Hematopoietic multipotent progenitor cell (in vitro differentiated cells): ENCODE measurements at places on chromosomes 1 and 21. TPM values are rescaled to one million over a fixed set of nuclear protein-coding genes. Genes with fewer than 3 reads are reported as not detected.

C8A gene
- not detected for total RNA-seq

KRTAP24-1 gene
- total RNA-seq, result not detected

DNA sequence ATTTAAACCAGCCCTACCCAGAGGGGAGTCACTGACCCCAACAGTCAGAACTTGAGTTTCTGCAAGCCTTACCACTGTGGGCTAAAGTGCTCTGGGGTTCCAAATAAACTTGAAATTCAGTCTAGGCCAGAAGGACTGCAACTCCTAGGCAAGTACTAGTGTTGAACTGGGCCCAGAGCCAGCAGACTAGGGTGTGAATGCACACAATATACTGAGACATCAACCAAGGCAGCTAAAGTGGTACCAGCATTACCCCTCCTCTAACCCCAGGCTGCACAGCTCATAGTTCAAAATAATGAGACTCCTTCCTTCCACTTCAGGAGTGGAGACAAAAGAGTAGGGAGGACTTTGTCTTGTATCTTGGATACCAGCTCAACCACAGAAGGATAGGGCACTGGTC, 18.9 kb upstream of the IL20 start:
- no peak for DNase-seq

DNA sequence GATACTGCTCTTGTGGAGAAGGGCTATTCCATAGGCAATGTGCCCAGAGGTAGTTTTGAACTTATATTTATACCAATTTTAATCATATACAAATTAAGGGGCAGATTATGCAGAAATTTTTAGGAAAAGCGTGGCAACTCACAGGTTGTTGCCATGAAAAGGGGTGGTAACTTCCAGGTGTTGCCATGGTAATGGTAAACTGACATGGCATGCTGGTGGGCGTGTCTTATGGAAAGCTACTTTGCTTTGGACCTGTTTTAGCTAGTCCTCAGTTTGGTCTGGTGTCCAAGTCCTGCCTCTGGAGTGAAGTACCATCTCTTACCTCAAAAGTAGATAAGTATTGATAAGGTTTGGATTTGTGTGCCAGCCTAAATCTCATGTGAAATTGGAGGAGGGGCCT, 7.9 kb upstream of the IL23R start:
- DNase-seq, result no peak

- DNase-seq, result no peak
Measured at GRCh38 chr1:7517611-7518330, 253.3 kb upstream of the VAMP3 start.

DNA sequence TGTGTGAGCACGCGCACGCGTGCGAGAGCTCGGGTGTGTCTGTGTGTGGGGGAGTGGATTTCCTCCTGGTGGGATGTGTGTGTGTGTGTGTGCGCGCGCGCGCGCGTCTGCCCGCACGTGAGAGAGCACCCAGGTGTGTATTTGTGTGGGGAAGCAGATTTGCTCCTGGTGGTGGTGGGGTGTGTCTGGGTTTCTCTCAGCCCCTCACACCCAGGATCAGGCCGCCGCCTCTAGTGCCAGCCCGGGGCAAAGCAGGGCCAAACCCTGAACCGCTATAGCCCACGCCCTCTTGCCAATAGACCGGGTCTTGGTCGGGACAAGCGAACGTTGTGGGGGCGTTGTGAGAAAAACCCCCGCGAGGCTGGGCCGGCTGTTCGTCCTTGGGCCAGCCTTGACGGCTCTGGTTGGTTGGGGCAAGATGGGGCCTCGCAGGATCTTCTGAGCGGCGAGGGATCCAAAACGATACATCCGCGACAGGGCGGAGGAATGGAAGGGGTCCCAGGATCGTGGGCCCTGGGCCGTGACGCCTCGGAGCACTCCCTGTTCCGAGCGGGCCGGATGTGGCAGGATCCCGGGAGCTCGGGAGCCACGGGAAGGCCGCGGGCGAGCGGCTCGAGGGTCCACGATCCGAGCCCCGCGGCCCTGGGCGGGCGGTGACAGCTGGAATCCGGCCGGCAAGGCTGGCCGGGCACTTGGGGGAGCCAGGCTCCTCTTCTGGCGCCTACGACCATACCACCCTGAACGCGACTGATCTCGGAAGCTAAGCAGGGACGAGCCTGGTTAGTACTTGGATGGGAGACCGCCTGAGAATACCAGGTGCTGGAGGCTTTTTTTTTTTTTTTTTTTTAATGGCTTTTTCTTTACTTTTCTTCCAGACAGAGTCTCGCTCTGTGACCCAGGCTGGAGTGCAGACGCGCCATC, 68.2 kb downstream of the RNF187 start:
- DNase-seq, result peak; percentile 16

RNU1-3 gene
- total RNA-seq, result under 0.01 TPM

KIF21B gene
- total RNA-seq, result 10.8 TPM

- no peak for DNase-seq
Measured at GRCh38 chr1:236063919-236064673, 794 bp downstream of the NID1 start.

RAB7B gene
- total RNA-seq, result 2.7 TPM

DNA sequence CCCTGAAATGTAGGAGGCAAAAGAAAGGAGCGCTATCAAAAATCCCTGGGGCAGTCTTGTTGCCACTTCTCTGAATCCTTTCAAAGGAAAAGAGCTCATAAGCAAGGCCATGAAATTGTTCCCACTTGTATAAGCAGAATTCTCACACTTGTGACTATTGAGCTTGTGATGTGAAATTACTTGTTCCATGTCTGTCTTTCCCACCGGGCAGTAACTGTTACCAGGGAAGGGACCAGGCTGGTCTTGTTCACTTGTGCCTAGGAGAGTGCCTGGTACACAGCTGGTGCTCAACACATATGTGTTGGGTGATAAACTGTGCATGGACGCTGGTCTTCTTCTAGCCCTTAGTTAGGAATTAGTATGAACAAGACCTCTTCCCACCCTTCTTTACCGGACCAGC, 150.6 kb downstream of the CDC7 start:
- DNase-seq, result no peak

DNA sequence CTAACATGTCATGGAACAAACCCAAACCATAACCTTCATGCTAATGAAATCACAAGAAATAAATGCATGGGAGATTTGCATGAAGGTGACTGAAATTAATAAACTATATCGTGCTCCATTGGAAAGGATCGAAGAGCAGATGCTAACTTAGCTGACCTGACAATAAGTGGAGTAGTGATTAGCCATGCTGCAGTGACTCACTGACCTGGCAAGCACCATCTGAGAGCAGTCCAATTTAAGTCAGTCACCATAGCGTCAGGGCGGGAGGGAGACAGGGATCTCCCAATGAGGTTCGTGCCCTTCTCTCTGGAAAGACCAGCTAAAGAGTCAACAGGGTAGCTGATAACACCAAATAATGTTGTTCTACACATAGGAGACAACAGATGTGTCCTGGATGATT, 21.5 kb downstream of the OLIG2 start:
- no peak for DNase-seq

DNA sequence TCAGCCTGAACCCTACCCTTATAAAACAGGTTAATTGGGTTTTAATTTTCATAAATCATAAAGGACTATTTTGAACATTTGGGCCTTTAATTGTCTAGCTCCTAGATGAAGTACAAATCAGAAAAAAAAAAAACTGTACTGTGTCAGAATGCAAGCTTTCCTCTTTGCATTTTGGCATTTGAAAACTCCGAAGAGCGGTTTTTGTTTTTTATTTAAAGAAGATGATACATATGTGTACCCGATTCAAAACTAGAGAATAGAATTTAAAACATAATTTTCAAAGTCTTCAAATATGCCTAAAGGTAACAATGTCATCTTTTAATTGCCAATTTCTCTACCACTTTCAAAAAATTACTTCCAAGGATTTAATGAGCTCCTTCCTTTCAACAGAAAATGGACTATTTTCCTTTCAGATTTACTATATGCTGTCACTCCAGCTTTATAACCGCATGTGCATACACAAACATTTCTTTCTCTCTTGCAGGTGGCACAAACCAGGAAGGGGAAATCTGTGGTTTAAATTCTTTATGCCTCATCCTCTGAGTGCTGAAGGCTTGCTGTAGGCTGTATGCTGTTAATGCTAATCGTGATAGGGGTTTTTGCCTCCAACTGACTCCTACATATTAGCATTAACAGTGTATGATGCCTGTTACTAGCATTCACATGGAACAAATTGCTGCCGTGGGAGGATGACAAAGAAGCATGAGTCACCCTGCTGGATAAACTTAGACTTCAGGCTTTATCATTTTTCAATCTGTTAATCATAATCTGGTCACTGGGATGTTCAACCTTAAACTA, 33.7 kb downstream of the MRPL39 start:
- peak; percentile 77 for DNase-seq

DNA sequence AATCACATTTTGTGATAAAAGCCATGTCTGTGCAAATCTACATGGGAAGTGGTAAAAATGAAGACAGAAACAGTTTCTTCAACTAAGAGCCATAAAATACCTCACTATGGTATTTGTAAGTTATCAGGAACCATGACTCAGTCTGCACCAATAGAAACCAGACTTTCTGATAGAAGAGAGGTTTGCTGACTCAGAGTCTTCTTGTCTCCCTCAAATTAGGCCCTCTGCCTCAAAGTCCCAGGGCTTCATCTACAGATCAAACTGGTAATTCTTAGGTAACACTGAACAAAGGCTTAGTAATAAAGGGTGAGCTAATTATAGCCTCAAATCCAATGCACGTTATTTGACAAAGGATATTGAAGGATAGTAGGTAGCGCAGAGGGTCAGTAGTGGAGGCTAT, 30.9 kb upstream of the SSX2IP start:
- DNase-seq, result no peak

CLEC20A gene
- 0.54 TPM for total RNA-seq

GRCh38 chr1:244431166-244431565, 20.5 kb downstream of the ADSS2 start:
- DNase-seq, result no peak

GRCh38 chr1:99669821-99670220, 23.9 kb downstream of the PALMD start:
- DNase-seq, result no peak

GRCh38 chr1:91604632-91605031, 104.0 kb downstream of the CDC7 start:
- DNase-seq, result no peak

GRCh38 chr21:28936036-28936435, 56.6 kb downstream of the LTN1 start:
- DNase-seq, result no peak

DNA sequence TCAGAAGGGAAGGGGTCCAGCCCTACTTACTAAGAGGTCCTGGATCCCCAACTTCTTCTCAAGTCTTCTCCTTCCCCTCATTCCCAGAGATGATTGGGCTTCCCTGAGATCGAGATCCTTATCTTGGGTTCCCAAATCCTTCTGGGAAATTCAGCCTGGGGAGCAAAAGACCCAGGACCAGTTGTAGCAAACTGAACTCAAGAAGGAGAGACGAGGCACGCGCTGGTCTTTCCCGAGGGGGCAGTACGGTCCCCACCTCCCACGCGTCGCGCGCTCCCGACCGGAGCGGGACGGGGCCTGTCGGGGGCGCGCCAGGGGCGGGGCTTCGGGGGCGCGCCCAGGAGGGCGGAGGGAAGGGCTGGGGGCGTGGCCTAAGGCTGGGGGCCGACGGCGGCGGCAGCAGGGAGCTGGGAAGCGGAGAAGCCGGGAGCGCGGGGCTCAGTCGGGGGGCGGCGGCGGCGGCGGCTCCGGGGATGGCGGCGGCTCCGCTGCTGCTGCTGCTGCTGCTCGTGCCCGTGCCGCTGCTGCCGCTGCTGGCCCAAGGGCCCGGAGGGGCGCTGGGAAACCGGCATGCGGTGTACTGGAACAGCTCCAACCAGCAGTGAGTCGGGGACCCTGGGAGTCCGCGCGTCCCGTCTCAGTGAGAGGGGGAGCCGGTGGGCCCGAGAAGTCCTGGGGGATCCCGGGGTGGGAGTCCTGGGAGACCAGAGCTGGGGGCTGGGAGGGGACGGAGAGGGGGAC, at the start of gene EFNA3:
TSS of gene EFNA3 (plus strand) at position 369 of the 741 bp plus-strand sequence. CDS start at position 474, 105 bp downstream.
- DNase-seq, result peak; percentile 46

ZNF593OS gene
- not detected for total RNA-seq

GRCh38 chr1:217813031-217813430, 181.9 kb downstream of the SPATA17 start:
- DNase-seq, result no peak

DNA sequence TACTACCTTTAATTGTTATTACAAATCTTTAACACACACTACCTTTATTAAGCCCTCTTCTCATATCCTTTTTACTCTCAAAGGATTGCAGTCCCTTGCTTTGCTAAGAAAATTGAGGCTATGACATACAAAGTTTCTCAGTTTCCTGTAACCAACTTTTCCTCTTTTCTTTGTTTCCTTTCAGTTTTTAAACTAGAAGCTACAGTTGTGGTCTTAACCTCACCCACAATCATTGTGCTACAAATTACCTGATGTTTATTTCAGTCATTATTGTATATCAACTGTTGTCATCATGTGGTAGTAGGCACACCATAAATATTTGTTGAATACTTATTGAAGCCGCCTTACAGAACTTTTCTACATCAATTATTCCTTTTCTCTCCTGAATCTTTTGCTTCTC, 51.8 kb downstream of the SLAMF6 start:
- no peak for DNase-seq

S100B gene
- 0.81 TPM for total RNA-seq

GRCh38 chr21:41209016-41209619, 41.2 kb downstream of the BACE2 start:
- no peak for DNase-seq

RPS6KC1 gene
- total RNA-seq, result 15.6 TPM
